Tongue (tissue), 3 donors: ENCODE measurements at places on chromosomes 3 and 15. TPM values are rescaled to one million over a fixed set of nuclear protein-coding genes. Genes with fewer than 3 reads are reported as not detected.
A peak's percentile ranks its signal among the peaks of the same experiment; 100 is the strongest.

DNA sequence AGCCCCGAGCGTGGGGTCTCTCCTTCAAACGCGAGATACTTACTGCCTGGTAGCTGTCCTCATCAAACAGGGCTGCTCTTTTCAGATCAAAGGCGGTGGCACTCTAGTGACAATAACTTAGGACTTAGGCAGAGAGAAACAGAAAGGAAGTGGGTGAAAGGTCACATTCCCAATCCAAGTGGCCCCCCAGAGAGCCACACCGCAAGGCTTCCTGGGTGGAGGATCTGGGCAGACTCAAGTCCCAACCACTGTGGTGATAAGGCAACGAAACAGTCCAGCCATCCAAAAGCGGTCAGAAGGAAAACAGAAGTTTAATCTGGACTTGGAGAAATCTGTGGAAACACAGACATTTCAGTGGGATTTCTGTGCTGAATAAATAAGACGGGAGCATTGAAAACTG is 227.2 kb downstream of the ADAMTS17 start:
- peak; percentile 44 for DNase-seq

DNA sequence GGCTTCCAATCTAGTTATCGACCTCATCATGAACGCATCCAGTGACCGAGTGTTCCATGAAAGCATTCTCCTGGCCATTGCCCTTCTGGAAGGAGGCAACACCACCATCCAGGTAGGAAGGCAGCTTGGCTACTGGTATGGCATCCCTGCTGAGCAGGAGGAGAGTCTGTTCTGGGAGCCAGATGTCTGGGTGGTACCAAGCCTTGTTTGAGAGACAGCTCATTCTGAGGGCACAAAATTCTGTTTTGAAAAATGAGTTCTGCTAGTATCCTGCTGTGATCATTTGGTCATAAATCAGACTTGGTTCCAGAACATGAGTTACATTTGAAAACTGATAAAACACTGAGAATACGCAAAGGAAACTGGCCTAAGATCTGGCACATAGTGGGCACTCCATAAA is 242.1 kb downstream of the ITPR1 start:
- no peak for DNase-seq

Gene KNL1
- 13.0 TPM for total RNA-seq

- no peak for DNase-seq
Observed at GRCh38 chr15:71597637-71598036, 212.7 kb upstream of the NR2E3 start.

DNA sequence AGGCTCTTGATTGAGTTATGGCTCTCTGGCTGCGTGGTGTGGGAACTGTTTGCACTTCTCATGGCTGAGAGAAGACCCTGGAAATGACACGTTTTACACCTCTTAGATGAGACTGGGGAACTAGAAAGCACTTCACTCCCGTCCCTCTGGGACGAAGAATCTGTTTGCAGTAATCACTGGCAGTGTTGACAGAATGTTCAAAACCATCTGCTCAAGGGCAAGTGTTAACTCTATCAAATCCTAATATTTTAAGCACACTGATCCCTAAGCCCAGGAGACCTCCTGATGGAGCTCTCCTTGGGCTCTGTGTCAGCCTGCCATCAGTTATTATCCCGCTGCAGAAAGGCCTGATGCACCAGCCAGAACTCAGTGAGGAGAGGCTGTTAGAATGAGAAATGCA is 323.8 kb upstream of the DNAJC19 start:
- DNase-seq, result no peak

Gene TRIM42
- total RNA-seq, result not detected

DNA sequence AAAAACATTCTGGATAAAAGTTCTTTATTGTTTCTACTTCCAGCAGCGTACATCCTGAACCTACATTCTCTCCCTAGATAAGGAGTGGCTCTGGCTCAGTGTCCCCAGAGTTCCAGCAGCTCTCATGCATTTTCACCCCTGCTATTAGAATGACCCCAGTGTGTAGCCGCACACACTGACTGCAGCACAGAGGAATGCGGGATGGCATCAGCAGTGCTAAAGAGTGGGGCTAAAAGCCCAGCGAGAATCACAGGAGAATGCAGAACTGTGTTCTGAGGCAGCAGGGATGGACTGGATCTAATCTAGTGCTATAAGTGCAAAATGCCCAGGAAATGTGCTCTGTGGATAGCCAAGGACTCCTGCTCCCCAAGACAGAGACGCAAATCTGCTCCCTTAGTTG is 66.4 kb upstream of the TJP1 start:
- peak; percentile 35 for DNase-seq

DNA sequence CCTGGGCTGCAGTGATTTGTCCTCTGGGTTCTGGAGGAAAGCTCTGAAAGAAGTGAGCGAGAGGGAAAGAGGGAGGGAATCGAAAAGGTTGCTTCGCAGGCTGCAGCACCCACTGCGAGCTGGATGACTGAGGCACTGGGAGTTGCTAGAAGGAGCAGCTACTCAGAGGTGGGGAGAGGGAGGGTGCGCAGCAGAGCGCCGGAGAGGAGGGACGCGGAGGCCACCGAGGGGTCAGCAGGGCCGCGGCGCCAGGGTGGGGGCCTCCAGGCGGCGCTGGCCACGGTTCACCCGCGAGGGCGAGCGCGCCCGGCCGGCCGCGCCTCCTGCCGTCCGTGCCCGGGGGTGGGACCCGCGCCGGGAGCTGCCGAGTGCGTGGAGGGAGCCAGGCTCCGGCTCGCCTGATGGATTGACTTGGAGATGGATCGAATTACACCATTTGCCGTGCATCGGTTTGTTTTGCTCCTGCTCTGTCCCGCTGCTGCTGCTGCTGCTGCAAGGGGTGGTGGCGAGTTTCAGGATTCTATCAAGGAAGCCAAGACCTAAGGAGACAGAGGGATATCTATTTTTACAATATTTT is at the start of gene SEMA6D:
Gene SEMA6D (plus strand): TSS at position 470 of the 577 bp plus-strand sequence. CDS start 42,294 bp downstream, outside the sequence.
- DNase-seq, result peak; percentile 92
